ENCODE measurements at places on chromosomes 16 and 17.
A peak's percentile ranks its signal among the peaks of the same experiment; 100 is the strongest.

DNA sequence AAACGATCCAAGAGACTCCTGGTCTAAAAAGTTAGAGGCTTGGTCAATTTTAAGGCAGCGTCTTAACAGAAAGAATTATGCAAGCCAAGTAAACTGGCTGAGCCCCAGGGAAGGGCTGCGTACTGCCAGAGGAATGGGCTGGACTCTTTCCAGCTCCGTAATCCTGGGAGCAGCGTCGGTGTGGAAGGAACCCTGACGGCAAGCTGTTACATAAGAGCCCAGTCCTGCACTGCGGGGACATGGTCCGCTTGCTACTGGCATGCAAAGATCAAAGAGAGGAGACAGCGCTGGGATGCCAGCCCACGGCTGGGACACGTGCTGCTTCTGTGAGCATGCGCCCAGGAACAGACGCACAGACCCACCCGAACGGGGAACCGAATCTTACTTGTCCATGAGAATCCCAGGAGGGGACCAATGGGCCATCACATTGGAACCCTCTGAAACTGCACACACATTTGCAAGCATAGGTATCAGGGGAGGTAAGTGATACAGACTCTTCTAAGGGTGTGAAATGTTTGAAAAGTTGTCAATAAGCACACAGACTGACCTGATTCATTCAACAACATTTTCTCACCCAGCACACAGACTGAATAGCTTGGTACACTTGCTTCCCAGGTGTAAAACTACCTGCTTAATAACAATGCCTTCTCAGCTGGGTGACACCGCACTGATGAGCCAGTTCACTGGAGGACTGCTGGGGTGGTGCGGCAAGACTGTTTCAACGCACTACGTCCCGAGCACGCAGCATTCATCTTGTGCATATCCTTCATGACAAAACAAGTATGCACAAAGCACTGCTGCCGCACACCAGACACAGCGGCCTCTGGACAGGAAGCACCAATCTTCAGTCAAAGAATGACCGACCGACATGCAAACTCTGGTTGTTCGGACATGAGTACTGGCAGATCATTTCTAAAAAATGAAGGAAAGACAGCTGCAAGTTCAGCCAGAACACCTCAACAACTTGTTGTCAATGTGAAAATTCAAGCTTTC is 94.9 kb downstream of the ANKRD11 start:
- peak; percentile 95 for DNase-seq

DNA sequence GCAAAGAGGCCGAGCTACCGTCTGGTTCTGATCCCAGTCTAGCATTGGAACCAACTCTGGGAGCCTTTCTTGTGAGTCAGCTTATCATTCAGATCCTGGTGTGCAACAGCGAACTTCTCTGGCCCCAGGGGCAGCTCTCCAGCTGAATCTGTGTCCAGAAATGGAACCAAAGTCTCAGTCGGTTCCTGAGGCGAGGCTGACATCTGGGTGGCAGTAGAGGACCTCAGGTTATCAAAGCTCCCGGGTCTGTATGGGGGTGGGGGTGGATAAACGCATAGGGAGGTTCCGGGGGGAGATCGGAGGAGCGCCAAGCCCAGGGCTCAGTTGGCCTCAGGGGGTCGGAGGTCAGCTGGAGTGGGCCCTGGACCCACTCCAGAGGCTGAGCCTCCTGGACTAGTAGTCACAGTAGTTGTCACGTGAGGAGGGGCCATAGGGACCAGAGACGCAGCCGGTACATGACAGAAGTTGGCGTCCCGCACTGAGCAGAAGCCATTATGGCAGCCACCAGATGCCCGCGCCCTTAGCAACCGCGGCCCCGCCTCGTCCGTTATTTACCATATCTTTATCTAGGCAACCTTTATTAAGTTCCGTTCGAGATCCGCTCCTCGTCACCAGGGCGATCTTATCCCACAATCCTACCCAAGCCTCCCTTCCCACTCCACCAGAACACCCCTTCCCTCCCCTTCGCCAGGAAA is 12.9 kb downstream of the RDM1 start:
- DNase-seq = no peak

DNA sequence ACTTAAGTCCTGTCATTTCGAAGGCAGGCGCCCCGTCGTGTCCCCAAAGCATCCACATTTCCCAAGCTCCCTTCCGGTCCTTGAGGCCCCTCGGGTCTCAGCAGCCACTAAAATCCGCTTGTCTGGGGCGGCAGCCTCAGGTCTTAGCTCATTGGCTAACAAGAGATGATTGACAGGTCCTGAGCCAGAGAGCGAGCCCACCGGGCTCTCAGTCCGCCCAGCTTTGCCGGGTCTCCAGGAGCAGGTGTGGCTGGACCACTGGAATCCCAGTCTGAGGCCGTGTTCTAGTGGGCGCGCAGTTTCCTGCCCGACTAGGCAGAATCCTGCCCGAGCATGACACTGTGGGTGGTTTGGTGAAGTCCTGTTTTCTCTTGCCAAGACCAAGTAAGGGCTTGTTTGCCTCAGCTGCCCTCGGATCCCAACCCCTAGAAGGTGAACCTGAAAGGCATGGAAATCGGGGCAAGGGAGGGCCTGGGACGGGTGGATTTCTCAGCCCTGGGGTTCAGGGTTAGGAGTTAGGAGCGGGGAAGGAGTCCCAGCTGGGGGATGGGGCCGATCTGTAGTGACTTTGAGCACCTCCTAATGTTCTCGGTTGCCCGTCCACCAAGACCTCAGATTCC is 42.8 kb downstream of the MRC2 start:
- DNase-seq = no peak

DNA sequence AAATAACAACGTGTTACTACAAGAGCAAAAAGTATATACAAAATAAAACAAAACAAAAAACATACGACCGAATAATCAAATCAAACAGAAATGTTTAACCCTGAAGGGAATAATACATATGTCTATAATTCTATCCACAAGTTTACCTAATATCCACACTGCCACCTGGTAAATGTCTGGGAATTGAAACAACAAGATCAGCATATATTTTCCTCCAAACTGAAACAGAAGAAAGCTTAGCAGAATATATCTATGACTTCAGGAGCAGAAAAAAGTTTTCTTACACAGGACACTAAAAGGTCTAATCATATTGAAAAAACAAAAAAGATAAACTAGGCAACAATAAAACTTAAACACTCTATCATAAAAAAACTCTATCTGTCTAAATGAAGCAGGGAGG is 404.0 kb downstream of the CDH11 start:
- DNase-seq = no peak

DNA sequence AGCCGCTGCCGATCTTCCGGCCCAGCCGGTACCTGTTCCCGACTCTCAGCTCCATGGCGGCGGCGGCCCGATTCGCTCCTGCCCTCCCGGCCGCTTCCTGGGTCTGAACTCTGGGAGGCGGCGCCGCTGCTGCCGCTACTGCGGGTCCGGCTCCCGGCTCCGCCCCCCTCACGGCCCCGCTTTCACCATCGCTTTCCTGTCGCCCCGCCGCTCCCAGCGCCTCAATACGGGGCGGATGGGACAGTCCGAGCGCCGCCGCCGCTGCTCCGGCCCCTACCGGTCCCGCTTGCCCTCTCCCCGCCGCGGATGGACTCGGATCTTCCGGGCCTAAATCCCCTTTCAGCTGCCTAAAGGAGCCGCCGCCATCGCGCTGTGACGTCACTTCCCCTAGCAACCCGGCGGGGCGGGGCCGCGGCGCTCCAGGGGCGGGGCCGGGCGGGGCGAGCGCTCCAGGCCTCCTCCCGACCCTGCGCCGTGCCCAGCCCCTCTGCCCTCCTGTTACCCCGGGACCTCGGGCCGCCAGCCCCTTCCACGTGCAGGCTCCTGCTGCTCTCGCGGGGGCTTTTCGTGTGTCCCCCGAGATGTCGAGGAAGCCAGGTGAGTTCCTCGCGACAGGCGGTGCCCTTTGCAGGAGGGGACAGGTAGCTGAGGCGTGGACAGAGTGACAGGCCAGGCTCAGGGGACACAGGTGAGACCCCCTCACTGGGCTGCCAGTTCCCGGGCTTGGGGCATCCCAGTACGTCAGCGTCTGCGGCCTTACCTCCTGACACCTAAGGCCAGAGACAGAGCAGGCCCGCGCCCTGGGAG is at the start of gene CSNK1D:
TSS of gene CSNK1D (minus strand) at position 374 of the 807 bp plus-strand sequence. CDS start at position 55, 319 bp downstream.
- DNase-seq = no peak
